ENCODE measurements at places on chromosomes 6 and 20. TPM values are rescaled to one million over a fixed set of nuclear protein-coding genes. Genes with fewer than 3 reads are reported as not detected.

SIRPD gene
- 1.9 TPM for total RNA-seq

DNA sequence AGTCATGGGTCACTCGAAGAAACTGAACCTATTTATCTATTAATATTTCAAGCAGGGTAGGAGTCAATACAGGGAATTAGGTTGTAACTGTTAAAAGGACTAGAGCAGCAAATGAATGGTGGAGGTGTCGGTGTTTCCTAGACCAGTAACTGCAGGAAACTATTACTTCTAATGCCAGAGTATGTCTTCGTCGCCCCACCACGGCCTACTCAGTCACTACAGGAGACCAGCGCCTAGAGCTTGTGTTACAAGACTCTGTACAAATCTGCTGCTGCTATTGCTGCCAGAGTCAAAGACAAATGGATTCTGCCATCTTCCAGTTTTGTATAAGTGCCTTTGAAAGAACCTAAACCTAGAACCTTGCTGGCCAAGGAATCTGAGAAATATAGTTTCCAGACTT lies 343.9 kb downstream of the SOX4 start:
- DNase-seq, result no peak

FOXA2 gene
- total RNA-seq, result not detected

- DNase-seq, result no peak
Observed at GRCh38 chr20:19745106-19745505, 13.0 kb upstream of the RIN2 start.

YWHAB gene
- total RNA-seq, result 184 TPM

- DNase-seq, result no peak
Observed at GRCh38 chr6:43286980-43287716, 10.9 kb upstream of the SLC22A7 start.

GRCh38 chr20:47154089-47154488 lies 202.4 kb downstream of the ZMYND8 start:
- DNase-seq, result no peak

- DNase-seq, result no peak
Observed at GRCh38 chr6:110654096-110654820, 161.0 kb downstream of the CDK19 start.

RUNX2 gene
- 17.9 TPM for total RNA-seq

RIMS4 gene
- total RNA-seq, result not detected

GRCh38 chr6:46509063-46509462 lies 17.8 kb upstream of the RCAN2 start:
- no peak for DNase-seq

DNA sequence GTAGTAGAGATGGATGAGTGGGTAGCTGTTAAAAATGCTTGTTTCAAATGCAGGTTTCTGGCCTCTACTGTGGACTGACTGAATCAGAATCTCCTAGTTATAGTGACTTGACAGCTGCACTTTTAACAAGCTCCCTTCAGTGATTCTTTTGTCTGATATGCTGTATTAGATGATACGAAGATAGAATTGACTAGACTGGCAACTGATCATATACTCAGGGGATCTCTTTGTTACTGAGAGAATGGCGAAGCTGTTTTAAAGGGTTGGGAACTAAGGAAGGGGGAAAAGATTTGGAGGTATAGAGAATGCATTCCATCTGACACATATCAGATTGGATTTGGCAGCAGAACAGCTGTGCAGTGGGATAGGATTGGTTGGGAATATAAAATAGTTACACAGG lies 7.0 kb downstream of the ENPP4 start:
- no peak for DNase-seq

SCUBE3 gene
- total RNA-seq, result not detected

GRCh38 chr20:44752099-44752931 lies 6.7 kb downstream of the KCNK15 start:
- DNase-seq, result no peak

DNA sequence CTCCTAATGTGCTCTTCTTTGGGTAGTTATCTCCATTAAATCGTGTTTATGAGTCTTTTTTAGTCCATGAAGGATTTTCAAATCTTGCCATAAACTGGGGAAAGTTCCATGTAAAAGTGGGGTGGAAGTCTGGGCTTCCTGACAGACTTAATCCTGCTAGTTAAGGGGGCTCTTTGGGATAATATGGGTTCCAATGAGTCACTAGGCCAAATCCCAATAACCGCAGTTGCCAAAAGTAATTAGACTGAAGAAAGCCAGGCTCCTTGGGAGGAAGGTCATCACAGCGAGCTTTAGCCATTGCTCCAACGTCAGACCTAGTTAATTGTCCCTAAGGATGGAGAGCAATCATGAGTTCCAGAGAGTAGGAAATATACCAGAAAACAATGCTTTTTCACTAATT lies 10.8 kb downstream of the RSPO3 start:
- no peak for DNase-seq

DNA sequence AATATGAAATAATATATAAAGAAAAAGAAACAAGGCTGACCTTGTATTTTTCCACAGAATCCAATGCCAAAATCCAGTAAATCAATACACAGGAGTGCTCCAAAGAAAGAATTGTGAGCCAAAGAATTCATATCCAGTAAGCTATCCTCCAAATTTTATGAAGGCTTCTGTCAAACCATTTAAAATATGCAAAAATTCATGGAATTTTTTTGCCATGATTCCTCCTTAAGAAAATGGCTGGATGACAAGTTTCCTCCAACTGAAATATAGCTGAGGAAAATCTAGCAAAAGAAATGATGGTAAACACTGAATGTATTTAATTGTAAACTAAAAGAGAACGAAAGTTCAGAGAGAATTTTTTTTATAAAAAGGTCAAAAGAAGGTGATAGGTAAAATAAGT lies 290.3 kb downstream of the UBE3D start:
- no peak for DNase-seq

SLC22A2 gene
- total RNA-seq, result not detected

DNA sequence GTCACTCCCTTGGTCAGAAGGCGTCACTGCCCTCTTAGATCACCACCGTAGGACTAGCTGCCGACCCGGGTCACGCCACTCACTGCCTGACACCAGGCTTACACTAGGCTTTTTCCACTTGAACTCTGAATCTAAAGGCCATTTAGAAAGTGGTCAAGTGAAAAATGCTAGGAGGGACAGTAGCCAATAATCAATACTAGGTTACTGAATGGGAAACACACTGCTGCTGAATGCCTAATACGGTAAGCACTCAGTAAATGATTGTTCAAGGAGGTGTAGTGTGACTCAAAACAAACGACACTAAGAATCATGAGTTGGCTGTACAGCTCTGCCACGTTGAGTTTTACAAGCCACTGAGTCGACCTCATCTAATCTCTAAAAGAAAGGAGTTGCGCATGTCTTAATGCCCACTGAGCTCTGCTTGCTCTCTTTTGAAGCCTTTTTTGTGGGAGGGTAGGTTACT lies 760 bp upstream of the IBTK start:
- no peak for DNase-seq

GRCh38 chr6:35195120-35195780 lies 18.5 kb upstream of the SCUBE3 start:
- DNase-seq, result no peak

CTSA gene
- total RNA-seq, result 151 TPM

DNA sequence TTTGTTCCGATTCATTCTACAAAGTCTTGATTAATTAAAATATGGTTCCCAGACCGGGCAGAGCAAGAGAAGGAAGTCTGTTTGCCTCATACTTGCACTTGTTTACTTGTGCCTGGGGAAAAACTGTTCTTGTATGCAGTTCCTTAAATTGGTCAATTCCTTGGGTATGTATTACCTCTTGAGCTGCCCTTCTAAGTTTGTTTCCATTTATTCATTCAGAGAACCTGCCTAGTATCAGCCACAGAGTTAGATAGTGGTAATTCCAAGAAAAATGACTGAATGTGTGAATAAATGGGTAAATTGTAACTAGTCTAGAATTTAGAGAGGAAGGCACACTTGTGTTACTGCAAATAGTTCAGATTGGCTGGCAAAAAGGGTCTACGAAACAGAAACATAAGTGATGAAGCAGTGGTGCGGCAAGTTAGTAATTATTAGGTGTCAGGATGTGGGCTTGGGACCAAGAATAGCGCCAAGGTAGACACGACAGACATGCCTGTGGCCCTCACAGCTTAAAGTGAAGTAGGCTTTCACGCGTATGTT lies 525 bp upstream of the MAK start:
- no peak for DNase-seq

KCNK5 gene
- total RNA-seq, result 0.24 TPM

- DNase-seq, result peak; percentile 67
Observed at GRCh38 chr20:63178889-63179686, 36.8 kb downstream of the YTHDF1 start.

CRIP3 gene
- total RNA-seq, result 4.7 TPM

GRCh38 chr20:43191143-43191542 lies 1.4 kb upstream of the PTPRT start:
- DNase-seq, result no peak

AHI1 gene
- total RNA-seq, result 12.5 TPM

- no peak for DNase-seq
Observed at GRCh38 chr6:255751-256083, 36.6 kb upstream of the DUSP22 start.

DNA sequence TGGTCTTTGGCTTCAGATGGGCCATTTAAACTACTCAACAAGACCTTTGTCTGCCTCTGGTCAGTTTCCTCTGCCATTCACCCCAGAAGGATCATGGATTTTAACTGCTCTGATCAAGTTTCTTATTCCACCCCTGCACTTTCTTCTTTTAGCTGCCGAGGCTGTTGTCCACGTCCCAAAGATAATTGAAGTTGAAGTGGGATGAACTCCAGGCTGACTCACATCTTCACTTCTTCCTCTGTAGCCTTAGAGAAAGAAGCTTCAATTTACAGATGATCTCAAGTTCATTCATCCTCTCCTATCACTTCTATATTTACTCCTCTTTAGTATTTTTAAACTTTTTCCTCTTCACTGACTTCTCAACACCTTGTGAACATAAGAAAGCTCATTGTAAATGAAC lies 651.6 kb downstream of the UTRN start:
- no peak for DNase-seq
